ENCODE measurements at places on chromosomes 4 and X.

GRCh38 chr4:182536221-182536811, 293.1 kb downstream of the TENM3 start:
- DNase-seq, result no peak

- peak; percentile 0 for DNase-seq
These were observed 39.5 kb upstream of the CD40LG start for GRCh38 chrX:136608295-136608933.

DNA sequence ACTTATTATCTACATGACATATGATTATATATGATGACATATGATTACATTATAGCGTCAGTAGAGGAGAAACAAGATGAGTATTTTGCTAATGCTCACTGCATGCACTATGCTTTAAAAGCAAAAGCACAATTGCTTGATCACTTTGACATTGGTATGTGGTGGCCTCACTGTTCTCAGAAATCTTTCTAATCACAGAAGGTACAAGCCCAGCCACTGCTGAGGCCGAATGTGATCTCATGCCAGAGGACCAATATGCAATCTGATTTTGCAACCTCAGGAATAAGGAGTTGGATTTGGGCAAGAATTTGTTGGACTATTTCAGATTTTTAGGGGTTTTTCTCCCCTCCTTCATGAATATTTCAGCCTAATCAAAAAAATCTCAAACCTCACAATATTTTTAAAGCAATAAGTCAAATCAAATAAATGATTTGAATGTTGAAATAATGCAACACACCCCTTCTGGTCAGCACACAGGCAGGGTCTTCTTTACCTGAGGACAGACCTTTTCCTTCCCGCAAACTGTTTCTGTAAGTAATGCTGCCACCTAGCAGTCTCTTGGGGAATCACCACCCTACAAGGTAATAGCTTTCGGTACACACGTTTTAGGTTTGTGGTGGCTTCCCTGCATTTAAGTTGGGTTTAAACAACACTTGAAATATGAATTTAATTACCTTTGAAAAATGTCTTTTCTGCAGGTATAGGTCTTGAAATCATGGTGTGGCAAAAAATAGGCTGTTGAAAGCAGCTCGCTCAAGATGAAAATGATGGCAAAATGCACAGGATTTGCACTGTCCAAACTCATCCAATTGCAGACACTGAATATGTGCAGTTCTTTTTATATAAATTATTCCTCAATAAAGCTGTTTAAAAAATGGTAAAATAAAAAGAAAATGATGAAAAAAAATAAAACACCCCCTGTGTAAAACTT, 4.8 kb upstream of the CXCL13 start:
- DNase-seq, result no peak

GRCh38 chr4:5133933-5134594, 82.8 kb downstream of the STK32B start:
- DNase-seq, result no peak

- DNase-seq, result no peak
These were observed 57.6 kb upstream of the FAT1 start for GRCh38 chr4:186781032-186781917.
